ENCODE measurements at places on chromosomes 1 and 21.

GRCh38 chr1:36938819-36939218 lies 95.5 kb downstream of the GRIK3 start:
- DNase-seq = no peak

GRCh38 chr1:183388735-183389134 lies 29.4 kb downstream of the NMNAT2 start:
- no peak for DNase-seq

- no peak for DNase-seq
Observed at GRCh38 chr1:162147760-162148159, 78.3 kb downstream of the NOS1AP start.

DNA sequence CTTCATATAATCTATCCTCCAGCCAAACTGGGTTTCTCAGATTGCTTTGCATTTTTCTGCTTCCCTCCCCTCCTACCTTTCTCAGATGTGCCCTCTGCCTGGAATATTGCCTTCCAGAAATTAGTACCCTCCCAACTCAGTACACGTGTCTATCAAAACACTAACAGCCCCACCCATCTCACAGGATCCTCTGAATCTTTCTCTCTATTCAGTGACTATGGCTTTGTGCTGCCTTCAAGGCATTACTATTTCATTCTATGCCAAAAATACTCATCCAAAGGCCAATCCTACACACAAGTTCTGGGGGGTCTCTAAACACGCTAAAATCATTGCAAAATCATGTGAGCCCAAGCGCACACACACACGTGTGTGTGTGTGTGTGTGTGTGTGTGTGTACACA lies 58.4 kb downstream of the ZNF281 start:
- DNase-seq = no peak

DNA sequence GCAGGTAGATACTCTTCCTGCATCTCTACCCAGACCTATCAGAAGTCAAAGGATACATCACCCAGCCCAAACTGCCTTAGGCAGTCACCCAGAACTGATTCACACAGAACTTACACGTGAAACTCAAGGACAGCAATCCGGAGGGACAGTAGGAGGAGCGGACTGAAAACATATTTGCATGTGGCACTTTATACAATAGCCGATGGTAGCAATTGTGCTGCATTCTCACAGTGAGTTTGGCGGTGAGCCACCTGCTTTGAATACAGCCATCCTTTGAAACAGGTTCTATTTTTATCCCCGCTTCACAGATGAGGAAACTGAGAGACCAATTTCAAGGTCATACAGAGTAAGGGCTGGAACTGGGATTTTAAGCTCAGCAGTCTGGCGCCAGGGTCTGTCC lies 69.5 kb downstream of the EDEM3 start:
- no peak for DNase-seq

DNA sequence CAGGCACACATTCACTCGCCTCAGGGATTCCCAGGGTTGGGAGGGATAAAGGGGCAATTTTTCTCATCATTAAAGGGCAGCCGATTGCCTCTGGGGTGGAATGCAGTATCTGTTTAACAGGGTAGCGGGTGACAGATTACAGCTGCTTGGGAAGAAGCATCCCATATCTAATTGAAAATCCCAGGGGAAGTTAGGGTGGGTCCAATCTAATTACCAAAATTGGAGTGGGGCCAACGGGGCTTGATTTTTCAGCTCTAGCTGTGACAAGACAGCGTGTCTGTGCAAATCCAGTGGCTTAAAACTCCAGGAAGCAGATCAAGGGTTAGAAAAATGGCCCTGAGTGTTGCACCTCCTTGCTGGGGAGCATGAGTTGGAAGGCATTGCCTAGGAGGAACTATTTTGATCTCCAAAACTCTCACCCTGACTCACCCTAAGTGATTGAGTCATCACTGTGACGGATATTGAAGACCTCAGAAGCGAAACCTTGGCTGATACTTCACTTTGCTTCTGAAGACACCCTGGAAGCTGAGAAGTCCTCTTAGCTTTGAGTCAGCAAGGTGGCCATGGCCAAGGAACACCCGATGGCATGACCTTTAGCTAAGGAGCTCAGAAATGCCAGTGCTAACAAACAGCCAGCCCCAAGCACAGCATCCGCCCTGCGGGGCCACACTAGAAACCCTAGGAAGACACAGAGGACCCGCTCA lies 46.0 kb downstream of the GRHL3 start:
- DNase-seq = peak; percentile 10

GRCh38 chr1:201259476-201260235 lies 23.6 kb upstream of the PKP1 start:
- no peak for DNase-seq

DNA sequence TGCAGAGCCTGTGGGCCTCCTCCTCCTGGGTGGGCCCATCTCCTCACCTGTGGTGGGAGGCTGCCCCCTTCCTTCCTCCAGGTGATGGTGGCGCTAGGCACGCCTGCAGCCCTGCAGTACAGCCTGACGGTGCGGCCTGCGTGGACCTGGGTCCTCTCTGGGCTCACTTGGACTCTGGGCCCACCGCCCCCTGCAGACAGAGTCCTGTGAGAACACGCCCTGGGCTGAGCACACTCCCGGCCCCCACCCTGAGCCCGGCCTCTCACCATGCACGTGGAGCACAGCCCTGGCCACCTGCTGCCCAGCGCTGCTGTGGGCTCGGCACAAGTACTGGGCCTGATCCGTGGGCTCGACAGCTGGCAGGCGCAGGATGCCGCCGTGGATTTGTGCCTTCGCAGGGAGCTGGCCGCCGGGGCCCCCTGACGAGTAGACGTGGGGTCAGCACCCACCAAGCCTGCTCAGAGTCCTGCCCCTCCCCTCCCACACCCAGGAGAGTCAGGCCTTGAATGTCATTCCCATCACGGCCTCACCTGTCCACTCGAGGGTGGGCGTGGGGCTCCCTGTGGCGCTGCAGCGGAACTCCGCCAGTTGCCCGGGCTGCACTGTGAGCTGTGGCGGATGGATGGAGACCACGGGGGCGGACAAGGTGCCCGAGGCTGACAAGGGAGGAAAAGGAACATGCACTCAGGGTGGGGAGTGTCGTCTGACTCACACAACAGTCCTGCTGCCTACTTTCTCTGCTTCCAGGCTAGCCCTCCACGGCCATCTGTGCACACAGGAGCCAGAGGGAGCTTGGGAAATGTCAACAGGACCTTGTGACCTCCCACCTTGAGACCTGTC lies 43.4 kb downstream of the LDLRAD2 start:
- DNase-seq = no peak

GRCh38 chr1:198088360-198089071 lies 68.3 kb upstream of the NEK7 start:
- no peak for DNase-seq

DNA sequence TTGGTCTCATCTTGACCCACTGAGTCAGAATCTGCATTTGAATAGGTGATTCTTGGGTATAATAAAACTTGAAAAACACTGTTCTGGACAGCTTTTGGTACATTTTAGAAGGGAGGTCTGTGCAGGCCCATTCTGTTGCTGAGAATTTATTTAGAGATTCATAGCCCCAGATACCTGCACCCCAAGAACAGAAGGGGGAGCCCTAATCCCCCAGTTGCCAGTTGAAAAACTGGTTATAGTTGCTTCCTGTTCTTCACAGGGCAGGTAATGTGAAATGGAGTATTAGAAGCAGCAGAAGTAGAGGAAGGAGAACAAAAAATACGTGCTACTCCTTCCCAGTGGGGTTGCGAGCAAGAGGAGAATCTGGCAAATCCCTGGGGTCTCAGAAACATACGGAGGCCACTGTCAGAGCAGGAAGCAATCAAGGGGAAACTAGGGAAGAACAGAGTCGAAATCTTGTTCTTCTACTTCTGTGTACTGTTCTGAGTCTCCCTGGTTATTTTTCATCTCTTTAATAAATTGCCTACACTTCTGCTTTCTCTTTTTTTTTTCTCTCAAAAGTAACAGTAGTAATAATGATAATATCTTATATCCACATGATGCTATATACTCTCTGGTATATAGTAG lies 4.6 kb upstream of the CLCA2 start:
- no peak for DNase-seq

DNA sequence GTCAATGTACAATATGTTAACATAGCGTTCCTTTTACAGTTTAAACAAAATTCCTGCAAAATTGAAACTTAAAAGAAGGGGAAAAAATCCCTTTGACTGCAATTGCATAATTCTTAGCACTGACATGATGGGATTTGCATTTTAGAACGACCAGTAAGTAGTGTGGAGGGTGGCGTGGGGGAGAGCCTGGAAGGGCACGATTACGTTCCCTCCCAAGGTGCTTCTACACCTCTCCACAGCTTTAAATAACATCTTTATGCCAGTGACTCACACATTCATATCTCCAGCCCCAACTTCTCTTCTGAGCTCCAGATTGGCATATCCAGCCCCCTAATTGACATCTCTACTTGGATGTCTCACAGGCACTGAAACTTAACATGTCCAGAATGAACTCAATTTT lies 64.3 kb downstream of the OLFML3 start:
- no peak for DNase-seq

- DNase-seq = no peak
Observed at GRCh38 chr1:226485192-226485591, 63.4 kb upstream of the STUM start.

DNA sequence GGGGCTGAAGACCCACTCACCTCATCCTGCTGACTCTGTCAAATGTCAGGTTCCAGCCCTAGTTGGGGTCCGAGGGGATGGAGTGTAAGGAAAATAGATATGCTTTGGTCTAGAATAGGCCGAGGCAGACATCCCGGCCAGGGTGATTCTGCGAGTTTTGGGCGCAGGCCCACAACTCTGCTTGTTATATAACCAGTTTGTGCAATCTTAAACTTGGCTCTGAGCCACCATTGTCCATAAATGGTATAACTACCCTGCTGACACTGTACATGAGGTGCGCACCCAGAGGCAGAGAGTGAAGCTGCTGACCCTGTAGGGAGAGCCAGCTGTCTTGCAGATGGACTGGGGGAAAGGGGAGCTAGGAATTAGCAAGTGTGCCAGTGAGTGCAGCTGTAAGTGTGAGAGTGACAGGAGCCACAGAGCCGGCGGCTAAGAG lies 1388.8 kb downstream of the AMY1C start:
- DNase-seq = no peak

- DNase-seq = no peak
Observed at GRCh38 chr1:103362348-103363007, 163.0 kb upstream of the RNPC3 start.

DNA sequence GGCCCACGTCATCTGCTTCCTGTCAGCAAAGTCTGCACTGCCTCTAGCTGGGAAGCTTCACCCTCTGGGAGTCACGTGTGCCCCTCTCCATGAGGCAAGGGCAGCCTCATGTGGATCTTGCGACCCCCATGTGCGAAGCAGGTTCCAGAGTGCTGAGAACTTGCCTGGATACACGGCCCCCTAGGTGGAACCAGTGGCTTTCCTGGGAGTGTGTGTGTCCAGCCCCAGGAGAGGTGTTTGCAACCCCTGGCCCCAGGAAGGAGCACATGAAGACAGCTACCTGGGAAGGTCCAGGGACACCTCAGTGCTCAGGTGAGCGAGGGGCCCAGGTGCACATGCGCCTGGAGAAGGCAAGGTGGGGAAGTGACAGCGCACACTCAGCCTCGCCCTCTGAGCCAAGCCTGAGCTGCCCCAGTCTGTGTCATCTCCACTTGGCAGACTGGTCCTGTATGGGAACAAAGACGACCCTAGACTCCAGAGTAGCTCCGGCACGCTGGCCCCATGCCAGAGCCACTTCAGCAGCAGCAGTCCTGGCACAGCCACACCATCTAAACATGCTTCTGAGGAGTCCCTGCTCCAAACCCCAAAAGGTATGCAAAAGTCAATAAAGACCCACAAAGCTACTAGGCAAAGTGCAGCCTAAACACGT lies 8.9 kb downstream of the LSS start:
- DNase-seq = no peak

- no peak for DNase-seq
Observed at GRCh38 chr1:22250724-22251123, 107.8 kb upstream of the WNT4 start.

- no peak for DNase-seq
Observed at GRCh38 chr1:35506960-35507912, 50.0 kb downstream of the KIAA0319L start.

DNA sequence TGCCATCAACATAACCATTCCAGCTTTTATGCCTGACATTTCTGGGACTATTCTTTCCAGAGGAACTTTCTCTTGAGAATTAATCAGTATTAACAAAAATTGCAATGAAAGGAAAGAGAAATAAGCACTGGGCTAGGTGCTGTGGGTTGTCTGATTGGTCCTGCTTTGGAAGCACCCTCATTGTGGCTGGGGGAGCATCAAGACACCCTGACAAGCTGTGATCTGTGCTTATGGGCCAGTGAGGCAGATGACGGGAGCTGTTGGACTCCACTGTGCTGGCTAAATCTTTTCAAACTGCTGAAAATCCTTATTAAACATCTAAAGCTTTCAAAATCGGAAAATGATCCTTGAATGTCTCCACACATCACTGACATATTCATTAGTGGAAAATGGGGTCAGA lies 20.0 kb downstream of the UBASH3A start:
- DNase-seq = no peak

GRCh38 chr1:204426035-204426436 lies 14.4 kb upstream of the PPP1R15B start:
- DNase-seq = no peak

- DNase-seq = no peak
Observed at GRCh38 chr1:208524376-208524775, 280.2 kb upstream of the PLXNA2 start.

DNA sequence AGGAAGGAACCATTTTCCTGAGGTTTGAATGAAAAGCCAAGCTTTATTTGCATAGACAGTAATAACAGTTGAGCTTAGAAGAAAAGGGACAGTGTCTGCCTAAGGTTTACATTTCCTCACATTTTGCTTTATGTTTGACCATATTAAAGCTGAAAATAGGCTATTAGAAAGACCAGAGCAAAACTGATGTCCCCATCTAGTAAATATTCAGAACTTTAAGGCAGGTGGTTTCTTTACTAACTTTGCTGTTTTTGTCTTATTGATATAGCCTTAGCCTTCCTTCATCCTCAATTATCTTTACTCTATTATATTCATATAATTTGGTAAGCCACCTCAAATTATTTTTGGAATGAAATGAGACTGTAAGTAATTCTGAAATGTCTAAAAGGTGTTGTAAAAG lies 53.6 kb upstream of the LAPTM5 start:
- DNase-seq = no peak

- no peak for DNase-seq
Observed at GRCh38 chr1:227437495-227438008, 119.3 kb upstream of the CDC42BPA start.

- DNase-seq = no peak
Observed at GRCh38 chr1:29304025-29304684, 67.8 kb downstream of the PTPRU start.

DNA sequence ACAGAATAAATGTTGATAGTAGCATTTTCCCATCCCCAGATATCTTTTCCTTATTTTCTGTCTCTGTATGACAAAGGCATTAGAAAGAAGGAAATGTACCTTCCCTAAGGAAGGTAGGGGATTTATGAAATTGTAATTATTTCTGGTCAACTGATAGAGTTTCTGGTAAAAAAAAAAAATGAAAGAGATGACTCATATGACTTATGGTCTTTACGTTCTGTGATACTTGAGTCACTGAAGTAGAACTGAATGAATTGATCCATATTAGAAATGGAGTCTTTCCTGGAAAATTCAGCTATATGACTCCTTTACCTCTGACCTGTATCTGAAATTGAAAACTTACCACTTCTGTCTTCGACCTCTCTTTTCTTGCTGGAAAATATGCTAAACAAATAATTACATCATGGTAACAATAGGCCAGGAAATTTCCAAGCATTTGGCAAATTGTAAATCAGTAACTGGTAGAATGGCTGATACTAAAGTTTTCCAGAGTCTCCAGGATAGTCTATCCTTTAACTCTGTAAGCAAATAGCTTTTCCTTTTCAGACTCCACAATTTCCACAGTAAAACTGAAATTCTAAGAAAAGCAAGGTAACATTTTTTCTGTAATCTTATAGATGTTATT lies 364.3 kb upstream of the PTBP2 start:
- no peak for DNase-seq
